Activated naive CD8-positive, alpha-beta T cell treated with anti-CD3 and anti-CD28 coated beads, Interleukin-2, amount 50 U/mL, for 16 hours (primary cell): ENCODE measurements at places on chromosomes 13 and 19.

DNA sequence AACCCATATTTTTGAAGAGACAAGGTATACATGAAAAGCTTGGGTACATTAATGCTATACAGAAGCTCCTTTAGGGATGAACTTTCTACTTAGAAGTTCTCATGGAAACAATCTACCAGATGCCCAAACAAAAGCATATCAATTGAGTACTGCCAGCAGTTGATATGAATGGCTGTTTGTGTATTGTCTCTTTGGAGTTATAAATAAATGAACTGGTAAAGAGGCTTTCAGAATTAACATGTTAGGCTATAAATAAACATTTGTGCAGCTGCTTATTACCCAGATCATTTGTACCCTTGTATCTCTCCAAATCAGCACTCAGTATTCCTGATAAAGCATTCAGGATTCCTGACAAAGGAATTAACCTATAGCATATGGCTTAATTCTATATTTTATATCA is 418.9 kb downstream of the FGF14 start:
- no peak for DNase-seq

- no peak for DNase-seq
These were observed 56.8 kb upstream of the GTF3A start for GRCh38 chr13:27367570-27367969.

GRCh38 chr19:30402436-30403202 is 30.4 kb downstream of the ZNF536 start:
- DNase-seq, result no peak

GRCh38 chr13:40026174-40026585 is 370.7 kb downstream of the COG6 start:
- peak; percentile 44 for DNase-seq

- DNase-seq, result no peak
These were observed 42.2 kb downstream of the IFT88 start for GRCh38 chr13:20609145-20609544.

- no peak for DNase-seq
These were observed 19.2 kb upstream of the GRTP1 start for GRCh38 chr13:113383089-113383488.

DNA sequence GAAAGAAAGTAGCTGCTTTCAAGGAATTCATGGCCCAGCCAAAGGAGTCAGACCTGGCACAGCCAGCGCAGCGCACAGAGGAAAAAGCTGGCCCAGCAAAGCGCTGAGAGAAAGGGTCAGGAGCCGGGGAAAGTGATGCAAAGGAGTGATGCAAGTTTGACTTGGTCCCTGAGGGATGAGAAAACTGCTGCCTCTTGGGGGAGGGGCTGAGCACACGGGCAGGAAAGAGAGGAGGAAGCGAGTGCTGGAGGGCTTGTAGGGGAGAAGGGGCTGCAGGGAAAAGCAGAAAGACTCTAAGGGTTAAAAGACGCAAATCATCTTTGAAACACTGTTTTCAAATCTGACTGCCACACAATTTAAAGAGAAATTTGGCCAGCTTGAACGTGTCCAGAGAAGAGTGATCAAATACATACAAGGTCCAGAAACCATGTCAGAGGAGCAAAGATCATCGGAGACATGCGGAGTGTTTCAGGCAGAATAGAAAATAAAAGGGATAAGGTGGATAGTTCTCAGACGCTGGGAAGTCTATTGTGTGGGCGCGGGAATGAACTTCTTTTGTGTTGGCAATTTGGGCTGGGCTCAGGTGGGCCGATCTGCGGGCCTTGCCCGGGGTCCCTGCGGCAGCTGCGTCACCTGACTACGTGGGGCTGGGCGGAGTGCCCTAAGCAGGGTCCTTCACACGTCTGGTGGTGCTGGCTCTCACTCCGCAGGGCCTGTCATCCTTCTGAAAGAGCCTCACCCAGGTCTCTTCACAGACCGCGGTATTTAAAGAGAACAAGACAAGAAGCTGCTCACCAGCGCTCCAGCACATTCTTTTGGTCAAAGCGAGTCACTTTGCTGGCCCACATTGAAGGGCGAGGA is 18.1 kb downstream of the N4BP2L1 start:
- no peak for DNase-seq

GRCh38 chr13:25652764-25653163 is 281.0 kb downstream of the ATP8A2 start:
- no peak for DNase-seq

GRCh38 chr13:104975272-104975671 is 1560.2 kb downstream of the EFNB2 start:
- DNase-seq, result no peak

DNA sequence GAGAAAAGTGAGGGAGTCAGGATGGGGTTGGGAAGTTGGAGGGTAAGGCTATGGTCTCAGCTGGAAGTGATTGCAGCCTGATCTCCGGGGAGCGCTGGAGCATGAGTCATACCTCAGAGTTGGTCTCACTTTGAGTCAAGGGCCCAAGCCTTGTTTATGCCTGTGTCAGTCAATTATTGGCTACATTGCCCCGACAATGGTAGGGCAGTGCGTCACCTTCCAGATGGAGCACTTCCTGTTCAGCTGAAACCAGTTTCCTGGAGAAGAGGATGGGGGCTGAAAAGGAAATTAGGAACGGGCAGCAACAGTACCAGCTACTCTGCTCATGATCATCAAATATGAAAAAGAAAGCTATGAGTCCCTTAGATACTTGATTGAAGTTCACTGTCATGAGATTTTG is 60.4 kb downstream of the ADGRE1 start:
- no peak for DNase-seq

- no peak for DNase-seq
These were observed 10.5 kb downstream of the C13orf46 start for GRCh38 chr13:113963376-113963775.

GRCh38 chr13:38763446-38764381 is 76.8 kb downstream of the FREM2 start:
- no peak for DNase-seq

- no peak for DNase-seq
These were observed 1.4 kb downstream of the WDFY2 start for GRCh38 chr13:51585696-51586095.

GRCh38 chr19:41323430-41324125 is 13.6 kb downstream of the CCDC97 start:
- DNase-seq, result no peak

DNA sequence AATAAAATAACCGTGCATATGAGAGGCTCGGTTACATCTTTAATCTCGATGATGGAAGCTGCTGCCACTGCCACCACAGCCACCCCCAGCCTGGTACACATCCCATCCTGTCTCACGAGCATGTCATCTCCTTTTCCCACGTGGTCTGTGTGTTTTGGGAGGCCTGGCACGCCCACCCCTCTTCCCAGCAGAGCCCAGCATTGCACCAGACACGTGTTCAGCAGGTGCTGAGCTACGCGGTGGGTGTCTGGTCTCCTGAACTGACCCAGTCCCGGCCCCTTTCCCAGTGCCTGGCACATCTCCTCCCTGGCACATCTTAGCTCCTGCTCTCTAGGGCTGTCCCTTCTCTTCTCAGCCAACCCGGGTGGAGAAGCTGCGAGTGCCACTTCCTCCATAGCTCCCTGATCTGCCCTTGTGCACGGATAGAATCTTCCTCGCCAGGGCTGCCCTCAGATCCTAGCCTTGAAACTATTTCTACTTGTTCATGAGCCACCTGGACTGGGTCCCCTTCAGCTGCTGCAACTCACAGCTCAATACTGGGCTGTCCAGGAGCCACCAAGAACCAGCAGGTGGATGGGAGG is 36.8 kb upstream of the ZNF536 start:
- DNase-seq, result no peak

GRCh38 chr13:28574617-28575142 is 79.8 kb upstream of the FLT1 start:
- no peak for DNase-seq

- no peak for DNase-seq
These were observed 90.6 kb downstream of the TEX26 start for GRCh38 chr13:31022928-31023530.

GRCh38 chr19:14985133-14985532 is 5.5 kb upstream of the SLC1A6 start:
- DNase-seq, result no peak

DNA sequence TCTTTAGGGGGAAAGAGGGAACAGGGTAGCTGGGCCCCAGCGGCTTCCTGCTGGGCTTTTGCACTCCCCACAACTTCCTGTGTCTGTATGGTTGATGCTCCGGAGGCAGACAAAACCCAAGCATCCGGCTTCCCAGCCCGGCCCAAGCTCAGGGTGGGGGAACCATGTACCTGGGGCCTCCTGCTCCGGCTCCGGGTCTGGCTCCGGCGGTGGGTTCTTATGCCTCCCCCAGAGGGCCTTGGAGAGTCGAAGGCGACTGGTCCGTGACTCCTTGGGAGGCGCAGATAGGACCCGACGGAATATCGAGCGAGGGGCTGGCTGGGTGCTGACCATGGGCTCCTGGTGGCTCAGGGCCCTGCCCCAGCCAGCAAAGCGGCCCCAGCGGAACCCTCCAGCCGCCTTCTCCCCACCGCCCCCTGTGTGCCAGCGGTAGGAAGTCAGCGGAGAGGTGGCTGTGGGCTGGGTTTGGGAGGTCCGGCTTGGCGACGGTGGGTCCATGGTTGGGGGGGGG is 428 bp downstream of the RASAL3 start:
- peak; percentile 51 for DNase-seq

GRCh38 chr19:43634068-43634467 is 5.6 kb downstream of the CADM4 start:
- no peak for DNase-seq

DNA sequence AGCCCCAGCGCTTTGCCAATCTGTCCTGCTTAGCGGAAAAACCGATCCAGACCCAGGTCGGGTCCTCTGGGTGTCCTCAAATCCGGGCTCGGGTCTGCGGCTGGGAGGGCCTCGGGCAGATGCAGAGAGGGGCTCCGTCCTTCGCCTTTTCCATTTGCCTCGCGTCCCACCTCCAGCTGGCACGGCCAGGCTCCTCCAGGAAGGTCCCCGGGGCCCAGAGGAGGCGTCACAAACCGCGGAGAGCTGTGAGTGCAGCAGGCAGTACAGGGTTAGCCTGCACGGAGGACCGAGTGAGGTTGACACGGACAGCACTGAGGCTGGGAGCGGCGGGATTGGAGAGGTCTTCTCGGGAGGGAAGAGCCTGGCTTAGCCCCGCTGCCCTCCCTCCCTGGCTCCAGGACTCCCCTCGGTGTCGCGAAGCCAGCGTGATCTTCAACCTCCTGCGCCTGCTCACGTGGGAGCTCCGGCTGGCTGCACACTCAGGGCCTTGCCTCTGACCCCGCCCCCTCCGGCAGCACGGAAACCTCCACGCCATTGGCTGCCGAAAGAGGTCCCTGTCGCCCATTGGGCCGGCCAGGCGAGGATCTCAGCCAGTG is 2.8 kb upstream of the IFNL2 start:
- DNase-seq, result no peak

- no peak for DNase-seq
These were observed 371.1 kb upstream of the SPRY2 start for GRCh38 chr13:80712026-80712425.

DNA sequence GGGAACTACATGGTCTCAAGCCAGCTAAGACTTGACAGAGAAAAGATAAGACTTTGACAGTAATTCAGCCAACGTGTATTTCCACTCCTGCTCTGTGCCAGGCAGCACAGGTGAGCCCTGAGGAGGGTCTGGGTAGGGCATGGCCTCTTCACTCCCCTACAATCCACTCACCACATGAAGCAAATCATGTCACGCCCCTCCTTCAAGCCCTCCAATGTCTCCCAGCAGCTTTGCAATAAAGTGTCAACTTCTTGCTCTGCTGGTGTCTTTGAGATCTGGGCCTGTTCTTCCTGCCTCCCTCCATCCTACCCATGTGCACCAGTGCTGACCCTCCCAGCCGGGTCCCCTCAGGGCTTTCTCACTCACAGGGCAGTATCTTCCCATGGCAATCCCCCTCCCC is 58.5 kb downstream of the CCDC70 start:
- no peak for DNase-seq

DNA sequence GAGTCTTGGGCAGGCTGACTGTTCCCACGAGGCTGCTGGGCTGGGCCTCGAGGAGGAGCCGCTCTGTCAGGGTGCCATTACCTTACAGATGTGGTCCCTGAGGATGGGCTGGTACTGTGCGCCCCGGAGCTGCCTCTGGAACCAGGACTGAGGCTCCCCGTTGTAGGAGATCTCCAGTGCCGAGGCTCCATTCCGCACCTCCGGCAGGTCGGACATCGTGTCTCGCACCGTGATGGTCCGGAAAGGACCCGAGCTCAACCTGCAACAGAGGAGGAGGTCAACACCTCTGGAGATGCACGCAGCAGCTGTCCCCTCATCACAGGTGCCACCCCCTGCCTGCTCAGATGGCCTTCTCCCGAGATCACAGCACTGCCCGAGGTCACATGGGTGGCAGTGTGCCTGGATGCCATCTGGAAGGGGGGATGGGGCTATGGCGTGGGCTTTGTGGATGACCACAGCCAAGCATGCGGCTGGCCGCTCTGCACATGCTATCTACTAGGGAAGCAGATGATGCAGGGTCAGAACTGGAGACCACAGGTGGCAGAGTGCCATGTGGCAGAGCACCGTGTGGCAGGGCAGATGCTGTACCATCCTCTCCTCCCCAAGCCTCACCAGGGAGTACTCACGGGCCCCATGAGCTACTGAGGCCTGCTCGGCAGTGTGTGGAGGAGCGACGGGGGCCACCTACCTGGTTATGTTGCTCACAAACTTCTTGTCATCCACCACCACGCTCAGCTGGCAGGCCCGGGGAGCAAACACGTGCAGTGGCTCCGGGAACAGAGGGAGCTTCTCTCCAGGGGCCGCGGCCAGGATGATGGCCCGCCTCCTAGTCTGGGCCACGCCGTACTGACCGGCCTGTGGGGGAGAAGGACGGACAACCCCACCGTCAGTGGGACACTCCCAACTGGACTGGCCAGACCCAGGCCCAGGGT is 18.3 kb upstream of the EIF3G start:
- DNase-seq, result no peak

DNA sequence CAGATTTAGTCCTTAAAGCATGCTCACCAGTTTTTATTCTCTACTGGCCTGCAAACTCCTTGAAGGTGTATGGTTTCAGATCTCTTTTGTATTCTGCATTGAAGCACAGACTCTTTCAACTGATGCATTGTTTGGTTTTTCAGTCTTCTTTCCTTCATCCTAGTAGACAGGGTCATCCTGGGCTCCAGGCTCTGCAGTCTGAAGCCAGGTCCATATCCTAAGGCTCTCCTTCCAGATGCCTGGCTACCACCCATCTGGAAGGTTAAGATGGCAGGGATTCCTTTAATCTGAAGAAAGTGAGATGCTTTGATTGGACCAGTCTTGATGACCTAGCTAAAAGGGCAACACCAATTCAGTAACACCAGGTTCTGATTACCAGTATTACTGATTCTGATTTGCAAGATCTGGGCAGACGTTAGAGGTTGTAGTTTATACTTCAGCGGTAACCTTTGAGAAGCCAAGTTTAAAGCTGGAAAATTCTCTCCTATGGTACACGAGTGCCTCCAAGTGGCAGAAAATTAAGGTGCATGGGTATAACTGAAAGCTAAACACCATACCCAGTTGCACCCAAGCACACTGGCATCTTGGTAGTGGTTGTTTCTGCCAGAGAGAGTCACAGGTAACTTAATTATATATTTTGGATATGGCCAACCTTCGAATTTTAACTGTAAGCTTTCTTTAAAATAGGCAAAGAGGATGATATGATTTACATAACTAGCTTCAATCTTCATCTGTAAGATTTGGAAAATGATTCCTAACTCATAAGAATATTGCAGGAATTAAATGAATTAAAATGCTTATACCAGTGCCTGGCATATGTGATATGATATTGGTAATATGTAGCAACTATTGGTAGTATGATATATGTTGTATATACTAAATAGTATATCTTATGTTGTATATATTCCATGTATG is 1651.9 kb upstream of the MIR17HG start:
- no peak for DNase-seq
